ENCODE measurements at places on chromosomes 7 and 10. TPM values are rescaled to one million over a fixed set of nuclear protein-coding genes. Genes with fewer than 3 reads are reported as not detected.

SYT15B gene
- total RNA-seq, result not detected

CTTNBP2 gene
- total RNA-seq, result 30.9 TPM

OR2A42 gene
- not detected for total RNA-seq

PDK4 gene
- 0.23 TPM for total RNA-seq

PHYHIPL gene
- 0.48 TPM for total RNA-seq

UCMA gene
- 4.1 TPM for total RNA-seq

TASOR2 gene
- 73.8 TPM for total RNA-seq

PTEN gene
- 48.7 TPM for total RNA-seq

COX19 gene
- total RNA-seq, result 7.9 TPM

GRCh38 chr7:156058248-156058647 is 246.0 kb upstream of the SHH start:
- no peak for DNase-seq

GRCh38 chr10:50514995-50515394 is 108.8 kb downstream of the SGMS1 start:
- no peak for DNase-seq

DNA sequence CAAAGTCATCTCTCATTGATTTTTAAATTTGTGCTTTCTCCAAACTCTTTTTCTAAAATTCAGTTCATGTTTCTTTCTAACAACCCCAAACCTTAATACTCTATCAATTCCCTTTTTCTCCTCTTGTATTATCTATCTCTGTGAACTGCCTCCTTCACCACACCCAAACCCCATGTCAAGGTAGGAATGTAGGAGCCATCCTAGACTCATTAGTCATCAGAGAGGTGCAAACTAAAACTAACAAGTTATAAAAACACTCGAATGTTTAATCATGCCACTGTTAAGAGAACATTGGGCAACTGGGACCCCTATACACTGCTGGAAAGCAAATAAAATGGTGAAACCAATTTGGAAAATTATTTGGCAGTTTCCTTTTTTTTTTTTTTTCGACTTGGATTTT is 533.8 kb upstream of the LRRN3 start:
- no peak for DNase-seq

GRCh38 chr7:155962968-155963300 is 150.7 kb upstream of the SHH start:
- DNase-seq, result no peak

DNA sequence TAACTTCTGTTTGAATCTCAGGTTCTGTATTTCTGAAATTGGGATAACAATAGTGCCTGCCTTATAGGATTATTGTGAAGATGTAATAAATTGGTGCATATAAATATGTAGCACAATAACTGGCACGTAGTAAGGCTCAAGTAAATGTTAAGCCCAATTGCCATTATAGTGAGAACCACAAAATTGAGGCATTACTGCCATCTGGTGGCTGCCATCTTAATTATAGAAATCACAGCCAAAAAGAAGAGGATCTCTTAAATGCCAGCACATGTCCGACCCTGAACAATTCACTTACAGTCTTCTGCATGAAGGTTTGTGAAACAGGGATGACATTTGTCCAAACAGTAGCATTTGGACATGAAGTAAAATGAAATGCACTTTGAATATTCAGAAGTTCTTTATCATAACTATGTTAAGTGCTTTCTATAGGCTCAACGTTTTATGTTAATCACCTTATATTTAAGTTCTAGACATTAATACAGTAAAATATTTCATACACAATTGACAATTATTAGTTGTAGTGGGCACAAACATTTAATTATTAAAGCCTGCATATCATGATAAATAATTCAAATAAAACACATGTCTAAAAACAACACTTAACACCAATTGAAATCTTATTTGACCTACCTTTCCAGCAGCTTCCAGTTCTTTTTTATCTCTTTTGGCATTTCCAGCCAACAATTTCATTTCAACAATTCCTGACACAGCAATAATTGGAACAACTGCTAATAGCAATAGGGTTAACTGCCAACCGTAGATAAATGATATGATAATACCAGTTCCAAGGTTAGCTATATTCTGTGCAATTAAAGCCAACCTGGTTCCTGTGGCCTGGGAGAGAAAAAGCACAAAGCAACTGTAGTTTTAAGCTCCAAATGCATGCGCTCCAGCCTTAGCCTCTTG is 58.5 kb downstream of the ABCB4 start:
- peak; percentile 62 for DNase-seq

DNA sequence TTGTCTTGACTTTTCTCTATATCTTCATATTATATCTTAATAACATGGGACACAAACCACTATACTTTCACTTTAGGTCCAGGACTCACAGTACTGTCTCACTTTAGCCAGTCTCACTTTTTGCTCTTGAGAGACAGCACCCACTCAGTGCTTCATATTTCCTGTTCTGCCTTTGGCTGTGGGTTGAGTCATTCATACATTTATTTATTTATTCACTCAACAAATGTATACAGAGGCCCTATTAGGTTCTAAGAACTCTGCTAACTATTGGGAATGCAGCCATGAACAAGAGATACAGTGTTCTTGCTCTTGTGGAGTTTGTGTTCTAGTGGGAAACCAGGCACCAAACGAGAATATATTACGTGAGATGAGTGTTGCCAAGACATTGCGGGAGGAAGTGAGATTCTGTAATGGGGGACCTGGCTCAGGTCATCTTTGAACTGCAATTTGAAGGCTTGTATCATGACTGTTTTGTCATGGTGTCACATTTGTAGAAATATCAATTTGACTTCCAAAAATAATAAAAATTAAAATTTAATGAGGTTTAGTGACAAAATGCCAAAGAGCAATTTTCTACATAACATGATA is 190.1 kb downstream of the SDHAF3 start:
- DNase-seq, result no peak

GRCh38 chr7:2698581-2699288 is 10.7 kb downstream of the AMZ1 start:
- DNase-seq, result no peak

- no peak for DNase-seq
Observed at GRCh38 chr10:72328045-72328828, 26.5 kb downstream of the DNAJB12 start.

GRCh38 chr10:121615435-121615793 is 17.2 kb upstream of the FGFR2 start:
- no peak for DNase-seq

- no peak for DNase-seq
Observed at GRCh38 chr10:131162866-131163843, 148.4 kb downstream of the TCERG1L start.

- DNase-seq, result no peak
Observed at GRCh38 chr10:11276449-11276990, 258.8 kb downstream of the CELF2 start.

DNA sequence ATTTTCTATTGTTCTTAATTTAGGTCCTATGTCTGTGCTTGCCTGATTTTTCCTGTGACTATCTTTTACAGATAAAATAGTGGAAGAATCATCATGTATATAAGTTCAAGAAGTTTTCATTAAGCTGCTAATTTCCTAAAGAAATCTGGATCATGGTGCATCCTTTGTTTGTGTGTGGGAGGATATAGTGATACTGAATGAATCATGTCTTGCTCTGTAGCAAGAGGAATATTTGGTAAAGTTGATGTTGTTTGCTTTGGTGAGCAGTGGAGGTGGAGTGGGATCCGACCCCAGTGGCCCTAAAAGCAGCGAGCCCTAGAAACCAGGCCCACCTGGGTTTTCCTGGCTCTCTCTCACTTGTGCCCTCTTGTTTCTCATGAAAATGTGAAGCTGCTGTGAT is 83.7 kb downstream of the CCNY start:
- DNase-seq, result no peak
